Breast epithelium (tissue), 4 donors: ENCODE measurements at places on chromosomes 11 and 22. TPM values are rescaled to one million over a fixed set of nuclear protein-coding genes. Genes with fewer than 3 reads are reported as not detected.

Gene C11orf97
- total RNA-seq = not detected

Gene SLCO2B1
- 32.3 TPM for total RNA-seq

GRCh38 chr11:127567237-127567932 is 566.8 kb upstream of the KIRREL3 start:
- DNase-seq = no peak

DNA sequence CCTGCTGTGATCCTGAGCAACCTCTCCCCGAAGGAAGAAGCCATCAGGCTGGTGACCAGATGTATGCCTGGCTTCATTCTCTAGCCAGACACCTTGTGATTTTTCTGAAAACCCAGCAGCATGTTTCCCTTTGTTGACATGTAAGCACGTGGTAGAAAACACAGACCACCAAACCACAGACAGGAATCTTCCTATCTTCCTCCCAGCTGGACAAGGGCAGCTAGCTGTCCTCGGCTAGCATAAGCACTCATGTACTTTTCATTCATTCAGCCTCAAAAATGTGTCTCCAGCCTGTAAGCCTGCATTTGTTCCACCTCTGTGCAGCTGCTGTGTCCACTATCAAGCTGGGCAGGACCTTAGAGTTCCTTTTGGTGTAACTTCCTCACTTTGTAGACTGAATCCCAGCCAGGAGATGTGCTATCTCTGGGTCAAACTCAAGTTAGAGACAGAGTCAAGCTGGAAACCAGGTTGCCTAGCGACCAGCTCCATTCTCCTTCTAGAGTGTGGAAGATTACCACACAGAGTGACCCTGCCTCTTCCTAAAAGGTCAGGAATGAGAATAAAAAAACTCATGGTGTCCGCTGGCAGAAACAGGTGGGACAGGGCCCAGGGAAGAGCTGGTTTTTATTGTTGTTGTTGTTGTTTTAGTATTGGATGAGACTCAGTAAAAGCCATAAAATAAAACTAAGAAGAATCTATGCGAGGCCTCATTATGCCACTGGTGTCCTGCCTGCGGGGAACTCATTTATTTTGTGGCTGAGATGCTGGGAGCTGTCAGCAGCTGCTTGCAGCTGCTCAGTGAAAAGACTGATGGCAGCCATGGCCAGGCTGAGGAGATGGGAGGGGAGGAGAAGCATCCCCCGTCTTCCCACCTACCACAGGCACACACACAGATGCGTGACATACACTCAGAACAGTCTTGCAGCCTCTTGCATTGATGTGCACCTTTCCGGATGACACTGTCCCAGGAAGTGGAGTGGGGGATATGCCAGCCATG is 7.4 kb upstream of the CLMP start:
- no peak for DNase-seq

DNA sequence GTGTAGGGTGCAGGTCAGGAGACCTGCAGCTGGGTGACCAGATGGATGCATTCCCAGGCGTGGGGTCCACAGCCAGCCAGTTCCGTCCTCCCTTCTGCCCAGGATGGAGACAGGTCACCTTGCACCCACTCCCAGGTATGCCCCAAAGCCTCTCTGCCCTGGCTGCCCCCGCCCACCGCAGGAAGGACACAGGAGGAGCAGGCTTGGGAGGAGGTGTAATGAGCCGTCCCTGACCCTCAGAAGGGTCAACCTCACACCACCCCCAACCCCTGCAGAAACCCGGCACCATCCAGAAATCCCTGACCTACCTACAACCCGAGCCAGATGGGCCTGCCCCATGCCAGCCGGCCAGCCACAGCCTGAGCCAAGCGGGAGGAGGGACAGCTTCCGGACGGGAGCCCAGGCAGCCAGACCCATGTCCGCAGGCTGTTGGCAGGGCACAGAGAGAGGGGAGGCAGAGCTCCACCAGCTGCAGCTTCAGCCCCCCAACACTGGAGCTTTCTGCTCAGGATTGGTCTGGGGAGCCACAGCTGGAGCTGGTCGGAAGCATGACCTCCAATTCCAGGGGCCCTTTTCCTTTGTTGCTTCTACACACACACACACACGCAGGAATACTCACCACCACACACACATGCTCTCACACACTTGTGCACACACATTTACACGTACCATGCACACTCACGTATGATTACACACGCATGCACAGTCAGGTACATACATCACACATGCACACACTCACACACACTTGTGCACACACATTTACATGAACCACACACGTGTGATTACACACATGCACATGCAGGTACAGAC is 5.3 kb downstream of the IFITM10 start:
- DNase-seq = no peak

DNA sequence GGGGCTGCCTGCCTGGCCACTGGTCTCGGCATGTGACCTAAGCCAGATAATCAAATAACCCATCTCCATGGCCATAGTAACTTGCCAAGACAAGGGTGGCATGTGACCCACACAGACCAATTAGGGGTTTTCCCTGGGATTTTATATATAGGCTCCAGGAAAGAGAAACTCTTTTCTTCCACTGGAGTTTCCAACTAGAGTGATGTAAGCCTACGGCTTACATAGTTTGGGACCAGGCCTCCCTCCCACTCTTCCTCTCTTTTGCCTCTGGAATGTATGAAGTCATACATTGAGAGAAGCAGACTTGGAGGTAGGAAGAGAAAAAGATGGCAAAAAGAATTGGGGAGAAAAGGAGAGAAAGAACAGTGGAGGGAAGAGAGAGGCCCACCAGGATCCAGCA is 84.6 kb upstream of the LDLRAD3 start:
- DNase-seq = no peak

Gene SAA4
- total RNA-seq = 5.6 TPM
